ENCODE measurements at places on chromosomes 6 and 20.

GRCh38 chr6:52552278-52552643 is 24.6 kb downstream of the TRAM2 start:
- DNase-seq = no peak

- DNase-seq = no peak
Measured at GRCh38 chr20:1427457-1428054, 34.7 kb upstream of the FKBP1A start.

DNA sequence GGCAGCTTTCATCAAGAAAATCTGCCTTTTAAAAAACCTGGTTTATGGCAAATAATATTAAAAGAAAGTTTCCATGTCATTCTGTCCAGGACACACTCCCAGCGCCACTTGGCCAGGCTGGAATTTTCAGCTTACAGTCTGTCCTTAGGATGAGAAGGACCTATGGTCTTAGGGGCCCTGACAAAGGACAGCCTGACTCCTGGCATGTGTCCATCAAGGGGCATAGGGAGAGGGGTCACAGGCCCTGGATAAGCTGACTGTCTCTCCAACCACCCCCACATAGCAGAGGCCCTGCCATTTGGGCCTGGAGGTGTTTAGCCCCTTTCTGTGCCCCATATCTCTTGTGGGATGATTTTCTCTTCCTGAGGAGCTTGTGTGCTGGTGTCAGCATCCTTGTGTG is 60.6 kb downstream of the ADTRP start:
- no peak for DNase-seq

- no peak for DNase-seq
Measured at GRCh38 chr6:139164001-139164400, 29.1 kb downstream of the HECA start.

GRCh38 chr6:3324262-3324942 is 65.7 kb downstream of the PSMG4 start:
- no peak for DNase-seq

DNA sequence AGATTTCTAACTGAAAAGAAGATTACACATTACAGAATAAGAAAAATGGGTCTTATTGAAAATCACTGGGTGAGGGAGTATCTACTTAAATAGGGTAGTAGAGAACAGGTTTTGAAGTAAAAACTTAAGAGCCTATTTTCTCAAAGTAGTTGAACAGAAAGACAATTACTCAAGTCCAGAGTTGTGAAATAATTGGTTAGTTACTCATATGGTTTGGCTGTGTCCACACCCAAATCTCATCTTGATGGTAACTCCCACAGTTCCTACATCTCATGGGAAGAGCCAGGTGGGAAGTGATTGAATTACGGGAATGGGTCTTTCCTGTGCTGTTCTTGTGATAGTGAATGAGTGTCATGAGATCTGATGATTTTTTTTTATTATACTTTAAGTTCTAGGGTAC is 1035.3 kb upstream of the GJE1 start:
- no peak for DNase-seq

GRCh38 chr6:109242925-109243324 is 139.3 kb downstream of the CD164 start:
- no peak for DNase-seq

- no peak for DNase-seq
Measured at GRCh38 chr6:140897804-140898573, 1234.7 kb upstream of the GJE1 start.

DNA sequence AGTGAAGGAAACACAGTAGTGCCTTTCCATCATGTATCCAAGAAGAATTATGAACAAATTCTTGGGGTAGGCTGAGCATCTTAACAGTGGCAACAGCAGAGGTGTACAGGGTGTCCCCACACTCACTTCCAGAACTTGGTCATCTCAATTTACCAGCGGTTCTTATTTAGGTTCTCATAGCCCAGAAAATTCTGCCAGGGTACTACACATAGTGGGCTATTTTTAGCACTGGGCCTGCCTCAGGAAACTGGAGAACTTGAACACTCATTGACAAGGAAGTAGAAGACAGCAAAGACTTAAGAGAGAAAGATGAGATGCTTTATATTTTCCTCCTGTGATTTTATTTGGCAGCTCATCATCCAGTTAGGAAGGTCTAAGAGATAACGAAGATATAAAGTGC is 71.8 kb upstream of the PHIP start:
- DNase-seq = no peak

- no peak for DNase-seq
Measured at GRCh38 chr20:57605878-57606277, 14.3 kb downstream of the ZBP1 start.

- DNase-seq = no peak
Measured at GRCh38 chr6:74256781-74257180, 560.8 kb downstream of the CD109 start.

- DNase-seq = no peak
Measured at GRCh38 chr6:40394381-40394780, 192.8 kb downstream of the LRFN2 start.

DNA sequence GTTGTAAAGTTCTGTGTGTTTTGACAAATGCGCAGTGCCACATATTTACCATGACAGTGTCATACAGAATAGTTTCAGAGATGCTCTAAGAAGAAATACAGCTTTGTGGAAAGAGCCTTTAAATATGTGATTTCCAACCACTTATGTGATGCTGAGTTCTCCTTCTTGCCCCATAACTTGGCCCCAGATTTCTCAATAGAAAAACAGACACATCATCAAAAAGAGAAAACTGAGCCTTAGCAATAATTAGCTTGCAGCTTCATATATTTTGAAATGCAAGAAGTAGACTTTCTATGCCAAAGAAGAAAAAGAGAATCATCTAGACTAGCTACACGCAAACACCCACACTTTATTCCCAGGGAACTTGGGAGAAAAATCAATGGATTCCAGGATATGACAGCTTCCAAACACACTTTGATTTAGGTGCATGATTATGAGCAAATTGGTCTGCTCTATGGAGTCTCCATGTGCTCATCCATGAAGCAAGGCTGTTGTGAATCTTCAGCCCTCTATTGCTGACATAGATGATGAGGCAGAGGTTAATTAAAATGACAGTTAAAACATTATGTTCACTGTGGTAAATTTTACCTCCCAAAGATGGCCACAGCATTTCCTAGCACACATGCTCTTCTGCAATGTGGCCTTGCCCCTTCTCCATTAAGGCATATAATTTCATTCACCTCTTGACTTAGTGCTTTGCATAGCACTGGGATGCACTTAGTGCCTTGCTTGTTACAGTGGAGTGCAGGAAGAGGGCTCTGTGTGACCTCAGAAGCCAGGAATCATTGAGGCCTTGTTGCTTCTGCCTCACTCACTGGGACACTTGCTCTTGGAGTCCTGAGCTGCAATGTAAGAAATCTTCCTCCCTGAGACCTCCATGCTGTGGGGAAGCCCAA is 174.6 kb downstream of the SYNDIG1 start:
- no peak for DNase-seq

GRCh38 chr6:85669735-85670194 is 27.1 kb upstream of the SYNCRIP start:
- DNase-seq = peak; percentile 45

DNA sequence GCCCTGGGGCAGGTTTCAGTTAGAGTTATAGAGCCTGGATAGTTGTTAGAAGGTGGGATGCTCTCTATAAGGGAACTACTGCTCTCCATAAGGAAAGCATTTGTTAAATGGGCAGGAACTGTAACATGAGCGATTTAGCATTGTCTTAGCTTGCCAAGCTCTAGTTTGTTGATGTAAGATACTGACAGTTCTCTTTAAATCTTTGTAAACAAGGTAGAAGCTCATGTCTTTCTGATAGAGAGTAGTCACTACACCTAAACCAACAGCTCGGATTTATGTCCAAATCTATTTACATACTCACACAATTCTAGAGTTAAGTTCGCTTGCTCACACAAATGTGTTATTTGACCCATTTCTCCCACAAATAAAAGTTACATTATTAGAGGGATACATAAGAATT is 87.3 kb downstream of the PLCB1 start:
- DNase-seq = no peak

DNA sequence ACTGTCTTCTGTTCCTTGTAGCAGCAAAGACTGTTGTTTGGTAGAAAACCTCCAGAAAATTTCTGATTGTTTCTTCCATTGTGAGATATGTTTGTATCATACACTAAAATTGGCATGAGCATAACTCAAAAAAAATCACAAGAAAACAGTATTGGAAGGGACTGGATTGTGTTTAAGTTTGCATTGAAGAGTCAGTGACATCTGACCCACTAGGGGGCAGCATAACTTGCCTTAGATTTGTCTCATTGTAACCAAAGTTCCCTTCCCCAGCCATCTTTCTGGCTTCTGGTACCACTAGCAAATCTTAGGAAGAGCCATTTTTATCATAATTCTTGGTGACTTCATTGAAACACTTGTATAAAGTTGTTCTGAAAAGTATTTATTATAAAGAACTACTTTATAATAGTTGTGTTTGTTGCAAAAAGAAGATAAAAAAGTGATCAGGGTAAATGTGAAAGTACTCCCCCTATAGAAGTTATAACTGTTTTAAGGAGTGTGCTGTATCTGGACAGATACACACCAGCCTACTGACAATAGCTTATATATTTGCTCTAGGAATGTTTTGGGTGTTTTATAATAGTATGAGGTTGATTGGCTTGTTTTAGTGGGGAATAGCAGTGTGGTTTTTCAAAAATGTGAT is 7.7 kb downstream of the CSTF1 start:
- no peak for DNase-seq

GRCh38 chr6:80640176-80640575 is 533.7 kb downstream of the BCKDHB start:
- no peak for DNase-seq

DNA sequence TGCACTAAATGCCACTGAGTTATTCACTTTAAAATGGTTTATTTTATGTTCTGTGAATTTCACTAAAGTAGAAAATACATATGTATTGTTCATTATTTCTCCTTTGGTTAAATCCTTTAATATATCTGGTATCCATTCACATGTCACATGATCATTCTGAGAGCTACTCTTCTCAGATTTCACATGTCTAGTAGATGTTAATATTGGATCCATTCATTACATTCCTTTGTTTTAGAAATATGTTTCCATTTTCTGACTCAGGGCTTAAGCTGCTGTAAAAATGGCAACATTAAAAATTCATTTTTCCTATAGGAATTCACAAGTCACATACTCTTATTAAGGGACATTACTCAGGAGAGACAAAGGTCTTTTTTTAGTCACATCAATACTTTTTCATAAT is 205.4 kb downstream of the ZFAND3 start:
- DNase-seq = no peak

DNA sequence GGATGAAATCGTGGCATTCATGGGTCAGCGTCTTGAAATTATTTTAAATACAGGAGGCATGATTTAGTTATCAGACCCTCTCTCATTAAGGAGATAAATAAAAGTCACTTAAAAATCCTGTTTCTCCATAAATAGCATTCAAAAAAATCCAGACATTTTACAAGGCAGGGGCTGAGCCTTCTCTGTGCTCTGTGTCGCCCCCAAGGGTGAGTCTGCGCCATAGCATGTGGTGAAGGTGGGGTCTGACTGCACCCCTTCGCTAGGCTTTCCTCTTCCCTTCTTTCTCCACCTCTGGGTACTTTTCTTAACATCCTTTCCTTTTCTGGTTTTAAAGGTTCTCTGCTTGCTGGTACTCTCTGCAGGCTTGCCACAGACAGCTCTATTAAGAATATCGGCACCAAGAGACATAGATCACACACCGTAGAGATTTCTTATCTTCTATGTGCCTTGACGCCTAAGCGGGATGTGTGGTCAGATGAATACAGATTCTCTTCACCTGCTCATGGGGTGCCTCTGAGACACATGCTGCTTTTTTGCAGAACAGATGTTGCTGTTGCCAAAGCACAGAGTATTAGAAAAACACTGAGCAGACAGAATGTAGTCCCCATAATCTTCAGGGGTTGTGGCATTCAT is 20.1 kb upstream of the FAM209A start:
- DNase-seq = no peak

DNA sequence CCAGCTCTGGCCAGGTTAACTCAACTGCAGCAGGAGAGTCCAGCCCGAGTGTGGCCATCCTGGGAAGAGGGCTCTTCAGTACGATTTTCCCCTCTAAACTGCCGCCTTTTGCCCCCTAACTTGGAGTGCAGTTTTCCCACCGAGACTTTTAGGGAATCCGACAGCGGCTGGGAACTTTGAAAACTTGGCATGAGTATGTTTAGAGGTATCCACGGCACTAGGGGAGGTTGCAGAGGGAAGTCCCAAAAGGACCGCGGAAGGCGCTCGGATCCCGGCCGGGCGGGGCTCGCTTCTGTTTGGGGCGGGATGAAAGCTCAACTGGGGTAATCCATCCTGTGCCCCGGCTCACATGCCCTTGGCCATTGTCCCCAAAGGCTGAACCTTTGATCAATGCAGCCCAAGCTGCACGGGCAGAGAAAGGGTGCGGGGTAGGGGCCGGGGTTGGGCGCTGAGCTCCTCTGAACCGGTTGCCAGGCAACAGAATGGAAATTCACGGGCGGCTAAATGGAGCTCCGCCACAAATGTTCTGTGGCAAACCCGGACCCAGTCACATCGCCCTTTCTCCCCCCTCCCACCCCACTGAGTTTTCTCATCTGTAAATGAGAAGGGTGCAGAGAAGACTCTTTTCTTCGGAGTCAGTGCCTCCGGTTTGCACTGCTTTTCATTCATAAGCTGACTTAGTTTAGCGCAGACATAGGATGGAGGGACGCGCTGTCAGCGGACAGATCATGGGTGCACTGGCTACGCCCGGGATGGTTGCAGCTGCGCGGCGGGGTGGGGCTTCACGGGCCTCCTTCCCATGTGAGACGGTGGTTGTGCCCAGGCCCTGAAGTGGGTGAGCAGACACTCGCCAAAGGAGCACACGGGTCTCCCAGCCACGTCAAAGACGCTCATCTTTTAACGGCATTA is 2.3 kb downstream of the BMP6 start:
- DNase-seq = peak; percentile 18

DNA sequence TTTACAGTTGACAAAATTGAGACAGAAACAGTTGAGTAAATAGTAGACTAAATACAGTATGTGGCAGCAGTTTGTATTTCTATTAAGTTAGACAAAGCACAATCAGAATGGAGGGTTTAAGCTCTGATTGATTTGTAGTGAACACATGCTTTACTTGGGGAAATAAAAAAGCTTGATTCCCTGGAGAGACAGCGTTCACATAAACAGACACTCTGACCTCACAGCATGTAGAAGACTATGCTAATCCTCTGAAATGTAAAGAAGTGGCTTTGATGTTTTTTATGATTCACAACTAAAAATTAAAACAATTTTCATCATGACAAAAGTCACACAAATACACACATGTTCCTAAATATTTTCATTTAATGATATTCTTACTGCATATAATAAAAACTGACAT is 126.9 kb upstream of the FAM83B start:
- DNase-seq = no peak

GRCh38 chr6:38311201-38311600 is 328.5 kb downstream of the BTBD9 start:
- no peak for DNase-seq

DNA sequence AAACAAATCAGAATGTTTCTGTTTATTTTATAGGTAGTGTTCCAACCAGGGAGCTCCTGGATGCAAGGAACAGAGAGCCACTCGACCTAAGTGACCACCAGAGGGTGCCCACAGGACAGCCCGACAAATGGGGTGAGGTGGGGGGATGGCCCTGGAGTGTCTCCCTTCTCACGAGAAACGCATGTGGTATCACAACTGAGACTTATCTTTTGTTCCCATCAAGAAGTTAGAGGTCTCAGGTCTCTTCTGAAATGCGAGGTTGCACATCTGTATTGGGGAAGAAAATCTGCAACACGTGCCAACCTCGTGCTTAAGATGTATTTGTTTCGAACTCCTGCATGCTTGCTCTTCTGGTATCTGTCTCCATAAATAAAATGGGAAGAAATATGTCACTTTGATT is 104.0 kb downstream of the ISM1 start:
- no peak for DNase-seq
